ENCODE measurements at places on chromosomes 12 and 14. TPM values are rescaled to one million over a fixed set of nuclear protein-coding genes. Genes with fewer than 3 reads are reported as not detected.

DNA sequence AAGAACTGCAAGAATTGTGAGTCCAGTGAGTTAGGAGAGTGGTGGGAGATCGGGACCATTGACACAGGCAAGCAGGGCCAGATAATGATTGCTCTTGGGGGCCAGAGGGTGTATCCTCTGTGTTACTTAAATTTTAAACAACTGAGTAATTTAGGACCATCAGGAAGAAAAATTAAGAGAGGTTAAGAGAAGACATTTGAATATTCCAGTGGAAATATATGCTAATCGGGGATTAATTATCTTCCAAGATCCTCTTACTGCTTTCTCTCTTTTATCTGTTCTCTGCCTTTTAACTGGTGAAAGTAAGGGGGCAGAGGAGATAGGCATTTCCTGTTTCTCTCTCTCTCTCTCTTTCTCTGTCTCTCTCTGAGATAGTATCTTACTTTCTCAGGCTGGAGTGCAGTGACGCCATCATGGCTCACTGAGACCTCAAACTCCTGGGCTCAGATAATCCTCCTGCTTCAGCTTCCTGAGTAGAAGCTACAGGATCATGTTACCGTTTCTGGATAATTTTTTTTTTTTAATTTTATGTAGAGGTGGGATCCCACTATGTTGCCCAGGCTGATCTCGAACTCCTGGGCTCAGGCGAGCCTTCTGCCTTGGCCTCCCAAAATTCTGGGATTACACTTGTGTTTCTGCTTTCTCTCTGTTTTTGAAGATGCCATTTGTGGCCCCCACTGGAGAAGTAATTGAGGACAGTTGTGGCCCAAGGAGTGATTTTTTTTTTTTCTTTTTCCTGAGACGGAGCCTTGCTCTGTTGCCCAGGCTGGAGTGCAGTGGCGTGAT, 85.1 kb downstream of the DIP2B start:
- DNase-seq, result no peak

GRCh38 chr12:69014047-69014446, 81.1 kb upstream of the CPM start:
- DNase-seq, result no peak

DNA sequence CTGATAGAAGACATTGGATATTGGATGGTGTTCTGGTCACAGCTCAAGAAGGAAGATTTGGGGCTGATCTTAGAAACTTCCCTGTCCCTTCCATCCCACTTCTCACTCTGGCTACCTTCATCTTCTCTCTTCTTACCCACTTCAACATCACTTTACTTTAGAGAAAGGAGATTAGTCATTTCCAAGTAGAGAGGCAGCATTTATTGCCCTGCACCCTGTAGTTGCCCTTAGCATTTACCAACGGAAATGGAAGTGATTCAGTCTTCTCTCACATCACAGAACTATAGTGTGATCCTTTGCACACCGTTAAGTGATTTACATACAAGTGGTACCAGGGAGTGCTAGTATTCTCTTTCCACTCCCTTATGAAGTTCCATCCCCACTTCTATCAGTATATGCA, 52.4 kb downstream of the PHLDA1 start:
- DNase-seq, result no peak

- no peak for DNase-seq
These were observed 7.0 kb downstream of the PYROXD1 start for GRCh38 chr12:21444193-21445146.

KRT74 gene
- total RNA-seq, result not detected
